ENCODE measurements at places on chromosomes 2 and 18.

GRCh38 chr2:171307560-171307959, 126.2 kb downstream of the METTL8 start:
- DNase-seq = no peak

- no peak for DNase-seq
These were observed 96.6 kb upstream of the NRP2 start for GRCh38 chr2:205585449-205586383.

DNA sequence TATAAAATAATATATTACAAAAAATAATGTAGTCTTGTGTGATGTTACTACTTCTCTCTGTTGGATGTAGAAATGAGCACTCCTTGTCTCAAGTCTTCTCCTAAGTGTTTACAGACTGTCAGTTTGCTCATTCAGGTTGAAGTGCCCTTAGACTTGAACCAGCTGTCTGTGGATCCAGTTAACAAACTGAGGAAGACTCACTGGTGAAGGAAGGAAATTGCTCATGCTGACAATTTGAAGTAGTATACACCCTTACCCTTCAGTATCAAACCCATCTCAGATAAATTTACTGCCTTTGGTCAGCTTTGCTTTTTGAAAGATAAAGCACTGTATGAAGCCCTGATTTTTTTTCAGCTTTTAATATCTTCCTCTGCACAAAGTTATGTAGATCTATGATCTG, 854.2 kb upstream of the ZEB2 start:
- no peak for DNase-seq

- DNase-seq = no peak
These were observed 108.9 kb downstream of the TAF4B start for GRCh38 chr18:26335156-26335555.

DNA sequence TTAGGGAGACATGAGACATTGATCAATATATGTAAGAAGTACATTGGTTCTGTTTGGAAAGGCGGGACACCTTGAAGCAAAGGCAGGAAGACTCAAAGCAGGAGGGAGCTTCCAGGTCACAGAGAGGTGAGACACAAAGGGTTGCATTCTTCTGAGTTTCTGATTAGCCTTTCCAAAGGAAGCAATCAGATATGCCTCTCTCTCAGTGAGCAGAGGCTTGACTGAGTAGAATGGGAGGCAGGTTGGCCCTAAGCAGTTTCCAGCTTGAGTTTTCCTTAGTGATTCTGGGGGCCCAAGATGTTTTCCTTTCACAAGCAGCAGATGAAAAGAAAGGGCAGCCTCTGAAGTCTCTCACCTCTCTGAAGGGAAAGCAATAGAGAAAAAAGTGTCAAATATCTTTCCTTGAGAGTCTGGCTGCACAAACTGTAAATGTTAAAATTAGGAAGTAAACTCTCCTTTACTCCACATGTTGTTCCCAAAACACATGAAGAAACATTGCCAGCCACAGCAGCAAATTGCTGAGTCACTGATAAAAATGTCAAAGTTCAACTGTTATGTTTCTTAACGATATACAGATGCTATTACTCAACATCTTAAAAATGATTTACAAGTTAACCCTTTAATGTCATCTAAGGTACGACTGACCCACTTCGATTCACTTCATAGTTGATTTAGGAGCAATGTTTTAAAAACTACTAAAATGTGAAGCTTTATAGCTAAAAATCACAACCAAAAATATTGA, 40.3 kb downstream of the CYB5A start:
- DNase-seq = no peak

- DNase-seq = no peak
These were observed 486.3 kb downstream of the NR4A2 start for GRCh38 chr2:155846259-155846658.

- DNase-seq = no peak
These were observed 78.5 kb upstream of the SNTG2 start for GRCh38 chr2:871926-872680.

DNA sequence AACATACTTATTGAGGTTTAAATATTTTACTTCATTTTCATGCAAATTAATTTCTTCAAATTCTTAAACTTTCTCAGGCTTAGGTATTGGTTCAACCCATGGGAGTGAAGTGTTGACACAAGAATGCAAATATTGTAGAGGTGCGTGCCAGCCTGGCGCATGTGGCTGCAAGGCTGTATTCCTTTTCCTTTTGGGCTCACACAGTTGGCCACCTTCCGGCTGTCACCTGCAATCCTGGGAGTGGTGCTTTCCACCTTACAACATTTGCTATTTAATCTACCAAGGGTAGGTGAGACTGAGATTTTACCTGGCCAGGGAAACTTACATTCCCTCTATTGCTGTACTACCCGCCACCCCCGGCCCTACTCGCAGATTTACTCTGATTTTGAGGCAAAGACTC, 141.1 kb downstream of the DCC start:
- DNase-seq = no peak

GRCh38 chr2:202669841-202670240, 35.1 kb downstream of the FAM117B start:
- no peak for DNase-seq
